Right renal pelvis (tissue), 4 donors: ENCODE measurements at places on chromosomes 1 and 21. TPM values are rescaled to one million over a fixed set of nuclear protein-coding genes. Genes with fewer than 3 reads are reported as not detected.

- DNase-seq, result no peak
Observed at GRCh38 chr1:178645808-178646200, 79.2 kb upstream of the RALGPS2 start.

- DNase-seq, result no peak
Observed at GRCh38 chr1:56948403-56949023, 17.3 kb downstream of the C8B start.

DNA sequence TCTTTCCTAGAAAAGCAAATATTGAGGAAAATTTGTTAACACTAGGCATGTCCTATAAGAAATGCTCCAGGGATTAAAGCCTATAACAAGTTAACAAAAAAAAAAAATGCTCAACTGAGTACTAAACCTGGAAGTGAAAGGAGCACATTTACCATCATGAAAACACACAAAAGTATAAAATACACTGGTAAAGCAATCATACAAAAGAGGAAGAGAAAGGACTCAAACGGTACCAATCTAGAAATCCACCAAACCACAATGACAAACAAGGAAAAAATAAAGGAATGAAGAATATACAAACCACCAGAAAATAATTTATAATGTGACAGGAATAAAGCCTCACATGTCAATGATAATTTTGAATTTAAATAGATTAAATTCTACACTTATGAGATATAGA lies 21.2 kb downstream of the CD1E start:
- DNase-seq, result no peak

DNA sequence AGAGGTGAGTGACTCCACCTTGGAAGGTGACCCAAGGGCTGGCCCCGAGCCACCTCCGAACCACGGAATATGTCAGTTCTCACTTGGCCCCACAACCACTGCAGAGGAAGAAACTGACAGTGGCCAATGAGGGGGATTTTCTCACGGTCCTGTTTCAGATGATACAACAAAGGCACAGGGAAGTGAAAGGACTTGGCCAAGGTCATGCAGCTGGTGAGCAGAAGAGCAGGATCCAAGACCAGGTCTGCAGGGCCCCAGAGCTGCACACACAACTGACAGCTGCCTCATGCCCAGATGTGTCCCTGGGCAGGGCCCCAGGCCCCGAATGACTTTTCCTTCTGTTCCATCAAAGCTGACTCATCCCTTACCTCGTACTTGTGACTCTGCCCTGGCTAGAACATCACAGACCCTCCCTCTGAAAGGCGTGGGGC lies 25.8 kb upstream of the EVA1B start:
- no peak for DNase-seq

GRCh38 chr1:80915491-80915890 lies 885.2 kb upstream of the ADGRL2 start:
- no peak for DNase-seq

GRCh38 chr1:110673805-110674336 lies 869 bp downstream of the KCNA3 start:
- DNase-seq, result no peak

- DNase-seq, result no peak
Observed at GRCh38 chr1:71424536-71424935, 343.7 kb upstream of the ZRANB2 start.

DNA sequence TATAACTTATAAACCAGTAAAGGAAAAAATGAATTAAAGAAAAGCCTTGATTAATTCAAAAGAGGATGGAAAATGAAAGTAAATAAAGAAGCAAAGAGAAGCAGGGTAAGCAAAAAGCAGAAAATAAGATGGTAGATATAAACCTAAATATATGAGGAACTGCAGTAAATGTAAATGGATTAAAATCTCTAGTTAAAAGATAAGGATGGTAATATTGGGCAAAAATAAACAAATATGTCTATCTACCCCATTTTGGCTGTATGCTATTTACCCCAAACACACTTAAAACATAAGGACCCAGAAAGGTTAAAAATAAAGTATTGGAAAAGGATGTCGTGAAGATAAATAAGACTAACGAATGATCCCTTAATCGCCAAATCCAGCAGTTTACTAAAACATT lies 161.9 kb downstream of the FOXD2 start:
- DNase-seq, result no peak

DNA sequence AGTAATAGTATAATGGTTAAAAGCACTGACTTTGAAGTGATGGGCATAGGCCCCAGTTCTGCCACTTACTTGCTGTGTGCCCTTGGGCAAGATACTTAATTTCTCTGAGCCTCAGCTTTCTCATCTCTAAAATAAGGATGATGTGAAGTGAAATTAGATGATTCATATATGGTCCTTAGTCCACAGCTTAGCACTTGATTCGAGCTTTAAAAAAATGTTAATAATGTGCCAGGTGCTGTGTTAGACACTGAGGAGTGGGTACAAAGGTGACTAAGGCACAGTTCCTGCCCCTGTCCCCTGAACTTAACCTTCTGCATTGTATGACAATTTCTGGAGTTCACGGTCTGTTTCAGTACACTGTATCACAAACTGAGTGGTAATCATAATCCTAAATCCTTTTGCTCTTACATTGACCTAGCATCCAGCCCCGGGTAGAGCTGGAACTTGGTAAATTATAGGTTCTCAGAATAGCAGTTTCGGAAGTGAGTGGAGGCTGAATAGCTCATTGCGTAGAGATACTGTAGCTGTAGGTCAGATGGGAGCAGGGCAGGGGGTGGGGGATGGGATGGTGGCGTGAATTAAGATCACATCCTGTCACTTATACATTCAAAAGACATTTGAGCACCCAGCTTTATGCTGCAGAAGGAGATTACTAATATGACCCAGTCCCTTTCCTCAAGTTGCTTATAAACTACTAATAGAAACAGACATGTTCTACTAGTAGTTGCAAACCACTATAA lies 1.5 kb downstream of the ZNF691 start:
- no peak for DNase-seq

DNA sequence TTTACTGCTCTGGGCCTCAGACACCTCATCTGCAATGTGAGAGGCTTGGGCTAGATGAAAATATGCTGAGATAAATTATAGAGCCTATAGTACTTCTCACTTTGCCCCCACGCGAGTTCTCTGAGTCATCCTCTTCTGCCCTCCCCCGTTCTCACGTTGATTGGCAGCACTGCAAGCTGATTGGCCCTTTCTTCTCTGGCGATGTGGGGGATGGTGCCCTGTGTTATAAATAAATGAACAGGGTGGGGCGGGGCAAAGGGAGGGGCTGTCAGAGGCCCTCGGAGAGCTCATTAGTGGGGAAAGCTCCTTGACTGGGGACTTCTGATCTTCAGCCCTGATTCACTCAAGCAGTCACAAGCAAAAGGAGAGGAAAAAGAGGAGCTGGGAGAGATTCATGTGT lies 64.3 kb upstream of the ZC3H12A start:
- DNase-seq, result no peak

GRCh38 chr1:119380304-119380703 lies 11.7 kb downstream of the HAO2 start:
- DNase-seq, result no peak

- no peak for DNase-seq
Observed at GRCh38 chr1:183276386-183277080, 90.5 kb downstream of the LAMC2 start.

- no peak for DNase-seq
Observed at GRCh38 chr1:119735217-119735616, 23.5 kb downstream of the PHGDH start.

- DNase-seq, result no peak
Observed at GRCh38 chr1:60665311-60665710, 417.1 kb upstream of the NFIA start.

GRCh38 chr21:45421071-45421845 lies 16.3 kb downstream of the COL18A1 start:
- DNase-seq, result no peak

GRCh38 chr1:160374306-160375110 lies 7.6 kb downstream of the NHLH1 start:
- DNase-seq, result no peak

- DNase-seq, result no peak
Observed at GRCh38 chr1:193926956-193927355, 740.5 kb upstream of the B3GALT2 start.

Gene KLF17
- not detected for polyA plus RNA-seq

DNA sequence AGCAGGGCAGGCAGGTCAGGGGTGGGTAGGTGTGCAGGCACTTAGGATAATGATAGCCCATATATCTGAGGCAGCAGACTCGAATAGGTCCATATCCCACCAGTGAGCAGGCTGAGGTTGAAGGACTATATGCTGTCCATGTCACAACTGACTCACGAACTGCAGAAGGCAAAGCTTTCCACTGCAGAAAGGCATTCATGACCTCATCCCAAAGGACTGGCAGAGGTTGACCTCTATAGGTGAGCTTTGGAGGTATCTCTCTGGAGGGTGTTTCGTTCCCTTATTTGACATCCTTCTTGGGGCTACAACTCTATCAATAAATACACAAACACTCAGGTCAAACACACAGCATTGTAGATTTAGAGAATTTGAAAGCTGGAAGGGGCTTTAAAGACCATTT lies 42.8 kb upstream of the MARK1 start:
- DNase-seq, result no peak

Gene BMP8B
- polyA plus RNA-seq, result 2.3 TPM

DNA sequence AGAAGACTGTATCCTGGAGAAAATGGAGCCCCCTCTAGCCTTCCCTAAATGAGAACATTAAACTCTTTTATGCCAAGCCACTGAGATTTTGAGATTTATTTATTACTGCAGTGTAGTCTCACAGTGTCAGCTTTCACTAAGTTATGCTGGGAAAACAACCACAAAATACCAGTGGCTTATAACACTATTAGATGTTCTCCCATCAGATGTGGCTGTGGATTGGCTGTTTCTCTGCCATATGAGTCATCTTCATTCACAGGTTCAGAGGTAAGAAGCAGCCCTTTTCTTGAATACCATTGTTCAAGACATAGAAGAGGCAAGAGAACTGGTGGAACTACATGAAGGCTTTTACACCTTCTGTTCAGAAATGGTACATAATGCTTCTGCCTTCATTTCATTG lies 32.1 kb upstream of the ST6GALNAC5 start:
- no peak for DNase-seq

- no peak for DNase-seq
Observed at GRCh38 chr1:215262106-215262505, 179.6 kb downstream of the KCNK2 start.

GRCh38 chr1:161096015-161096414 lies 2.1 kb upstream of the KLHDC9 start:
- no peak for DNase-seq

- DNase-seq, result no peak
Observed at GRCh38 chr21:15671188-15671587, 58.6 kb upstream of the USP25 start.

Gene IL10RB
- polyA plus RNA-seq, result 27.7 TPM

DNA sequence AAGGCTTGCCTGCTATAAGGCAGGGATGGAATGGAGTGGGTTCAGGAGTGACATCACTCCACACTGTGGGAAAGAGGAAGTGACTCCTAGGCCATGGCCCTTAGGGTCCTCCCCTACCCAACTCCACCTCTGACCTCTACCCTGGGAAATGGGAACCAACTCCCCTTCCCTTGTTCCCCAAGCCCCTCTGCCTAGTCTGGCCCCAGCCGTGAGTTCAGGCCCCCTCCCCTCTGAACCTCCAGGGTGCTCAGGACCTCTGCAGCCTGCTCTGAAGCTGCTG lies 3.8 kb upstream of the GUCA2A start:
- DNase-seq, result no peak

Gene CHODL
- 38.5 TPM for polyA plus RNA-seq

GRCh38 chr1:8018492-8019228 lies 7.4 kb downstream of the ERRFI1 start:
- DNase-seq, result no peak

Gene DEPDC1
- polyA plus RNA-seq, result 18.3 TPM

GRCh38 chr1:162944974-162945674 lies 84.1 kb upstream of the CCDC190 start:
- no peak for DNase-seq

Gene TPTE
- polyA plus RNA-seq, result not detected

Gene COL6A1
- polyA plus RNA-seq, result 265 TPM

- no peak for DNase-seq
Observed at GRCh38 chr21:35738347-35738961, 321.9 kb downstream of the SETD4 start.

Gene C1orf105
- polyA plus RNA-seq, result not detected

DNA sequence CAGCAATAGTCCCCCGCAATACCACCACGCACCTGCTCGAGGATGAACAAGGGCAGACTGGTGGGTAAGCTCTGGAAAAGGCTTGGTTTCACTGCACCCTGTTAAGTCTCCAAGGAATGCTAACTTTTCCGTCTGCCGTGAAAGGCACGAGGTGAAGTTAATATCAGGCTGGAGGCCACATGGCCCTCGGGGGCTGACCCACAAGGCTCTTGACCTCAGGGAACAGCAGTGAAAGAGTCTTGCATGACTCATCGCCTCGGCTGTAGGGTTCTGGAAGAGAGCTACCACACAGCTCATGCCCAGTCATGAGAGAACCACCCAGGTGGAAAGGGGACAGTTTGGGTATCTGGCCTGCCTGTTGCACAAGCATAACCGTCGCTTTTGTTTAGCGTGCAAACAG lies 24.7 kb downstream of the SCCPDH start:
- DNase-seq, result no peak

Gene OR2L3
- not detected for polyA plus RNA-seq

GRCh38 chr21:42733874-42734273 lies 80.5 kb downstream of the PDE9A start:
- DNase-seq, result no peak

Gene TAS1R1
- 0.15 TPM for polyA plus RNA-seq

Gene ABCG1
- 10.1 TPM for polyA plus RNA-seq

DNA sequence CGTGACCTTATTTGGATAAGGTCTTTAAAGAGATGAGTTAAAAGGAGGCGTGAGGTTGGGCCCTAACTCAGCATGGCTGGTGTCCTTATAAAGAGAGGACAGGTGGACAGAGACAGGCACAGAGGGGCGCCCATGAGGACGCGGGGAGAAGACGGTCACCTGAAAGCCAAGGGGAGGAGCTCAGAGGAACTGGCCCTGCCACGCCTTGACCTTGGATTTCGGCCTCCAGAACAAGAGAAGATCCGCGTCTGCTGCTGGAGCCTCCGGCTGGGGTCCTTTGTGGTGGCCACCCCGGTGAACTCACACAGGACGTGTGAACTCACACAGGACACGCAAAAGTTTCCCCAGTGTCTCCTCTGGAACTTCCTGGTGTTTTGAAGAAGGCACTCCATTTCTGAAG lies 122.7 kb downstream of the SIK1 start:
- DNase-seq, result no peak

DNA sequence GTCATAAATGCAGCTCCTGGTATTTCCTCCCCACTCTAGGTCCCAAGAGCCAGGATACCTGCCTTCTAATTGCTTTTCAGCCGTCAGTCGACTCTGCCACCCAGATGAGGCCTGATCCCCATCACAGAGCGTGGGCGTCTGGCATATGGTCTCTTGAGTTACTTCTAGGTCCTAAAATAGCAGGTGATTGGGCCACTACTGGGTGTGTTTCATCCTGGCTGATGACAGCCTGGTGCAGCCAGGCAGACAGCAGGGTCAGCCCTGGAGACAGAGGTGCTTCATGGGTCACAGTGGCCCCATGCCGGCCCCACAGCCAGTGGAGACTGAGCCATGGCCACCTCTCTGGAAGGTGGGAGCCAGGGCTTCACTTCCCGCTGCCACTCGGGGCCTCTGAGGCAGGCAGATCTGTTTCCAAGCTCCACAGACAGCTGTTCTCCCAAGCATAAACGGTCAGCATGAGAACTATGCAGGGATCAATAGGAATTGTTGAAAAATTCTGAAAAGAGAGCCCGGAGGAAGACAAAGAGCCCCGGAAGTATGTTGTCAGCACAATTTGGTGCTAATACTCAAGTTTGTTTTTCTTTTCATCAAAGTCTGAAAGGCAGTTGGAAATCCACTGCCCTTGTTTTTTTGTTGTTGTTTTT lies 83.0 kb downstream of the MAN1C1 start:
- no peak for DNase-seq

GRCh38 chr21:35220301-35220700 lies 171.2 kb upstream of the RUNX1 start:
- no peak for DNase-seq

Gene C1QA
- 13.0 TPM for polyA plus RNA-seq
